ENCODE measurements at places on chromosomes 2 and 18. TPM values are rescaled to one million over a fixed set of nuclear protein-coding genes. Genes with fewer than 3 reads are reported as not detected.

DNA sequence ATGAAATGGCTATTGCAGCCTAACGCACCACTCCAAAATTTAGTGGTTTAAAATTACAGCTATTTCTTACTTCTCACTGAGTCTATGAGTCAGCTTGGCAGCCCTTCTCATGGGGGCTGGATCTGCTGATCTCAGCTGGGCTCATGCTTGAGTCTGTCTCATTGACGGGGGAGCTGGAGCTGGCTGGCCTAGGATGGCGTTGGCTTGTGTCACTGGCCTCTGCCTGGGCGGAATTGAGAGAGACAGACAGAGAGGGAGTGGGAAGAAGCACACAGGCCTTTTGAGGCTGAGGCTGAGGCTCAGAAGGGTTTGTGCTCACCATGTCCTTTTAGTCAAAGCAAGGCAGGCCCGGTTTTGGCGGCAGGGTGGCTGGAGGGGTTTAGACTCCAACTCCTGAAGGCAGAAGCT lies 412.1 kb upstream of the MYT1L start:
- DNase-seq = peak; percentile 1

DNA sequence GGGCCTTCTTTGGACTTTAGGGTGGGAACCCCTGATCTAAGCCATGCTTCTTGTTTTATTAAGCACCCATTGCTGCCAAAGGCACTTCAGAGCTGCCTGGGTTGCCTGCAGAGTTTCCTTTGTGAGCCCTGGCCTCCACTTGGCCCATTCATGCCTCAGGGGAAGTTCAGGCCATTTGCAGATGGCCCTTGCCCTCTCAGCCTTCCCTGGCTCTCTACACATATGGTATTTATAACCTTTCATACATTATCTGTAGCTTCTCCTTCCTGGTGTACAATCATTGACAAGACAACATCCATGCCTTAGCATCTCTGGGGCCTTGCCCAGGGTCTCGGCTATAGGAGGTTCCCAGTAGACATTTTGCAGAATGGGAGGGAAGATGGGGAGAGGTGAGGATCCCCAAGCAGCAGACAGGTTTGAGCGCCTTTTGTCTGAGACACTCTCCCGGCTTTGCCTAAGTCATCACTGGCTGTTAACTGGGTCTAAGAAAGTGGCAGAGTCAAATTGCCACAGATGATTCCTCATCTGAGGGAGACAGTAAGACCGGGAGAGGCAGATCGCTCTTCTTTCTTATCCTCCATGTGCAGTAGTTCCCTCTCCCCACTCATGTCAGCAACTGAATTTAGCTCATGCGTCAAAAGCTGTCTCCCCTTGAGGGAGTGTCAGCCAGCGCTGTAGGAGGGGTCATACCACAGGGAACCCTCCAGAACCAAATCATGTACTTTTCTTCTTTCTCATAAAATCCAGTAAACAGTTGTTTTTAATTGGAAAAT lies 2.7 kb downstream of the EHD3 start:
- no peak for DNase-seq

DNA sequence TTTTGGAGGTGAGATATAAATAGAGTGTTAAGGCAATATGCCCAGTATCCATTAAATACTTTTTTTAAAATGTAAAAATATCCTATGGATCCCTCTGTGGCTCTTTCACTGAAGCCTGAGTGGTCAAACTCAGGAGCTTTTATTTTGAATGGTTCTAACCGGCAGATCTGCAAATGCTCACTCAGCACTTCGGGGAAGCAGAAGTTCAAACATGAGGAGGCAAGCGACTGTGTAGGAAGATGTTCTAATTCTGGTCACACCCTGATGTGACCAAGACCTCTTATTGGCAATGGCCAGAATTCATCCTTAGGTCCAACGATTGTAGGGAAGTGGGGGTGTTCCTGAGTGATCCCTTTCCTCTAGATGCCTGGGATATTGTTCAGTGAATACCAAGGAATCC lies 168.8 kb downstream of the CDCA7 start:
- DNase-seq = no peak

- DNase-seq = no peak
Measured at GRCh38 chr2:8202132-8202531, 479.7 kb upstream of the ID2 start.

DNA sequence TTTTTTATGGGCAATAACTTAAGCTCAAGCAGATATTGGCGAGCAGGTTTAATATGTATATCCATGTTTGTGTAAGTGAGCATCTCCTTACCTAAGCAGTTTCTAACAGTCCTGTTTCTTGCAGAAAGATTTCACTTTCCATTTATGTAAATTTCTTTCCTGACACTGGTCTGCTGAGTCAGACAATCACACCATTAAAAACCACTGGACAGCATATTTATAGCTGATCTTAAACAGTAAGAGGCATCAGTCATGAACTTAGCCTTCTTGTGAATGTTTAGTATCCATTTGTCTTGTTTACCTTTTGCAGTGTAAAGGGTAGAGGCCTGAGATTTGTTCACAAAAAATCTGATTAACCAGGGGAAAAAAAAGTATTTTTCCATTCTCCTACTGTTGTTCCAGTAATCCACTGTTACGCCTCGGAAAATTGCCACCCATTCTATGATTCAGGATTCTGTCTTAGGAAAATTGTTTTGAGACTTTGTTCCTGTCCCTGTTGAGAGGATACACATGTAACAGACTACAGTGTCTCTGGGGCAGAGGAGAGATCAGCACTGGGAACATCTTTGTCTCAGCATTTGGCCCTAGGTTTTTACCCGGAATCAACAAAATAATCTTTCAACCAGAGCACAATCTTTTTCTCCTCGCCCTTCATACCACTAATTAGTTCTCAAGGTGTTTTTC lies 521.0 kb upstream of the NRP2 start:
- peak; percentile 26 for DNase-seq

DNA sequence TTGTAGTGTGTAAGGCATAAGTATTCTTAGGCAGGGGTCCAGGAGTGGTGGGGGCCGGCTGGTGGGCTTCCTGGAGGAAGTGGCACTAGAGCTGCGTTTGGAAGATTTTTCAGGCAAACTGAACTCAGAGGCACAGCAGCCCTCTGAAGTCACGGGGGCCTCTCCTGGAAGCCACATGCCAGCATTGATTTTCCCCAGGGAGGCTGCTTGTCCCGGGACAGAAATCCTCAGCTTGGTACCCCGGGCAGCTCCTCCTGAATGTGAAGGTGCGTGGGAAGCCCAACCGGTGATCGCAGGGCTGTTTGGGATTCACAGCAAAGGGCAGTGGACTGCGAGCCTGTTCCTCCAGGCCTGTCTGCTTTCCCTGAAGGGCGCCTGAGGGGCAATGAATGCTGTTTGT lies 1.6 kb upstream of the PDIA6 start:
- no peak for DNase-seq

DNA sequence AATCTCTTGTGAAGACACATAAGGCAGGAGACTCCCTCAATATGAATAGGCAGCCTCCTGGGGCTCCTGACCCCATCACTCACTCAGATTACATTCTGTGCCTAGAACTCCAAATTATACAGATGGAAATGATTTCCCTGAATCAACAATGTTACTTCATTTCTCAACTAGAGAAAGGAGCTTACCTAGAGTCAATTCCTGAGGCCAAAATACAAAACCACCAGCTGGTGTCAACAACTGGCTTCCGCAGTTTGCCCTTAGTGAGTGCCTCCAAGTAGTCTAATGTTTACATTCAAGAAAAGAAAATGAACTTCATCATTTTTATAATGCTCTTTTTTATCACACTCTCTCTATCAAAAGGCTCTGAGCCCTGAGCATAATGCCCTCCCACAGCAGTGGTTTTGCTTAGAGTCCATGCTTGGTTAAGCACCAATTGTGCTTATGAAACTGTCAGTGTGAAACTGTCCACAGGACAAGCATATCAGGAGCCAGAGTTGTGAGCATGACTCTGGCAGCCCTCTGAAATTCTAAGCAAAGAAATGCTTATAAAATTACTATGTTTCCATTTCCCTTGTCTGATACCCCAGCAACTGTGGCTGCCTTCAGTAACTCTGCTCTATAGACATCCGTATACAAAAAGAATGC lies 305.7 kb upstream of the PKDCC start:
- no peak for DNase-seq

GRCh38 chr18:68221111-68221724 lies 493.7 kb downstream of the TMX3 start:
- no peak for DNase-seq

GRCh38 chr2:30155202-30155601 lies 8.4 kb downstream of the YPEL5 start:
- peak; percentile 46 for DNase-seq

GRCh38 chr18:55539240-55539639 lies 48.8 kb downstream of the TCF4 start:
- peak; percentile 16 for DNase-seq

- peak; percentile 79 for DNase-seq
Measured at GRCh38 chr2:230684270-230685168, 28.1 kb upstream of the CAB39 start.

DNA sequence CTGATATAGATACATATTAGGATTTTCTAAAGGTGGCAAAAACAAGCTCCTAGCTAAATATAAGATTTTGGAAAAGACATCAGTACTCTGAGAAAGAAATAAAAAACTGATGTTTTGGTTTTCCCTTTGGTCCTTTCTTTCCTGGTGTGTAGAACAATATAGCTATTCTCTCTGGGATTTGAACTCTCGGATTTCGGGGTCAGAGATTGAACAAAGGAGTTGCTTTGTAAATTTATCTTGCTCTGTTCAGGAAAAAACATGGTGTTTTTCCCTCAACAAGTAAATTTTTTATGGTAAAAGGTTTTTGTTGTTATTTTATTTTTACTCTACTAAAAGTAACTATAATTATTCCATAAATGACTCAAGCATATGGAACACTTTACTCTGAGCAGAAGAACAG lies 889.3 kb downstream of the ERBB4 start:
- no peak for DNase-seq

Gene SLC19A3
- not detected for total RNA-seq

Gene MYCN
- total RNA-seq = not detected

Gene WDR7
- 23.3 TPM for total RNA-seq

Gene SP100
- 82.5 TPM for total RNA-seq

Gene TIGD1
- total RNA-seq = 2.8 TPM

Measured in IMR-90 (cell line).